Neuronal stem cell (in vitro differentiated cells): ENCODE measurements at places on chromosomes 1 and 21.

DNA sequence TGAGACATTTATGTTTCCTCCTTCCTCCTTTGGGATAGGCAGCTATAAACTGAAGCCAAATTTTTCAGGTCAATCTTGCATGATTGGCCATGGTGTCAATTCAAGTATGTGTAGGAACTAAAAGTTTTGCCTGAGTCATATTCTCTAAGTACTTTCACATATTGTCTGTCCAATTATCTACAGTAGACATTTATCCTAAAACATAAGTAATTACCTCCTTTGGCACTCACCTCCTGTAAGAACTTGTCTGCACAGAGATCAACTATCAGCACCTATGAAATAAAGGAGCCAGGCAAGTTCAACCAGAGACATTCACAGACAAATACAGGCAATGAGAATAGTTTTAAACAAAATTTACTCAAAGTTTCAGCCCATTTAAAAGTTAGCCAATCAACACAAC is 14.2 kb upstream of the BCAS2 start:
- H3K36me3 ChIP-seq: no peaks in the 10 kb centered on the region
- H3K4me1 ChIP-seq: no peaks in the 10 kb centered on the region
- no peak for DNase-seq
- no peak overlapping the region for H3K4me3 ChIP-seq

GRCh38 chr1:119743776-119744597 is 24.7 kb downstream of the HMGCS2 start:
- no peaks in the 10 kb centered on the region for H3K27me3 ChIP-seq
- no peak overlapping the region for H3K27ac ChIP-seq
- peak; percentile 81 for DNase-seq
- peaks cover 19% of the 10 kb centered on the region for H3K4me1 ChIP-seq
- H3K4me3 ChIP-seq: no peak overlapping the region
- H3K36me3 ChIP-seq: peaks cover 50% of the 10 kb centered on the region

DNA sequence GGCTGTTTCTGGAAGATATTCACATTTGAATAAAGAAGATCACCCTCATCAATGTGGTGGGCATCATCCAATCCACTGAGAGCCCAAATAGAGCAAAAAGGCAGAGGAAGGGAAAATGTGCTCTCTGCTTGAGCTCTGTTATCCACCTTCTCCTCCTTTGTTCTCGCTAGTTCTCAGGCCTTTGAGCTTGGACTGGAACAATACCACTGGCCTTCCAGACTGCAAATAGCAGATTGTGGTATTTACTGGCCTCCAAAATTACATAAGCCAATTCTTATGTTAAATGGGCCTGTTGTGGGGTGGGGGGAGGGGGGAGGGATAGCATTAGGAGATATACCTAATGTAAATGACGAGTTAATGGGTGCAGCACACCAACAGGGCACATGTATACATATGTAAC is 219.3 kb downstream of the C1orf94 start:
- H3K4me1 ChIP-seq: no peaks in the 10 kb centered on the region
- peaks cover 4% of the 10 kb centered on the region for H3K27me3 ChIP-seq
- DNase-seq: no peak
- no peak overlapping the region for H3K27ac ChIP-seq
- H3K36me3 ChIP-seq: no peaks in the 10 kb centered on the region

- DNase-seq: no peak
- H3K27me3 ChIP-seq: peaks cover 24% of the 10 kb centered on the region
- H3K27ac ChIP-seq: no peak overlapping the region
- no peak overlapping the region for H3K4me3 ChIP-seq
- H3K4me1 ChIP-seq: no peaks in the 10 kb centered on the region
These were observed 765 bp upstream of the BMP8A start for GRCh38 chr1:39490596-39491145.

DNA sequence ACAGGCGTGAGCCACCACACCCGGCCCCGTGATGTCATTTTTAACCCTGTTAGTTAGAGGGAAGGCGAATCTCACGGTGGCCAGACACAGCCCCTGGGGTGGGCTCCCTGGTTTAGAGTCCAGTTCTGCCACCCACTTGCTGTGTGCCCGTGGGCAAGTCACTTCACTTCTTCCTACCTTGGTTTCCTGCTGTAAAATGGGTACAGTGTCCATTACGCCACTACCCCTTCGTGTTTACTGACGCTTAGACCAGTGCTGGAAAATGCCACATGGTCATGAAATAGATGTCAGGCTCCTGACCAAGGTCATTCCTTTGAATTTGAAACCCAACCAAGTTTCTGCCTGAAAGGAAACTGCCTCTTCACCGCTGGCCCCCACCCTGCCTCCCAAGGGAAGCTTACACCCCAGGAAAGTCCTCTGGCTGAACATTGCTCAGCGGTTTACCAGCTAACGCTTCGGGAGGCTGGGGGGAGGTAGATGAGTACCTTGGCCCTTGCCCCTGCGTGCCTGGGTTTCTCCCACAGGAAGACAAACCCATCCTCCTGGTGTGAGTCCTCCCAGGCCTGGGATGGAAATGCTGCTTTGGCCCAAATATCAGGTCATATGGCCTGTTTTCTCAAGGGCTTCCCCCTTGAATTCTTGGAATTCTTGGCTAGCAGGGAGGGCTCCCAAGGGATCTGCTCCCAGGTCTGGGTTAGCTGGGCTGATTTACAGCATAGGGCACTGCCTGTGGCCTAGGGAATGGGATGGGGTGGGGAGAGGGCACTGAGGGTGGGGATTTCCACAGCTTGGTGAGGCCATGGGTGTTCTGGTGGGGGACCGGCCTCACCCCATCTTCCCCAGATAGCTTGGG is 7.6 kb upstream of the AADACL4 start:
- DNase-seq: no peak
- H3K27ac ChIP-seq: no peak overlapping the region
- H3K27me3 ChIP-seq: no peaks in the 10 kb centered on the region
- no peak overlapping the region for H3K4me3 ChIP-seq

- H3K27me3 ChIP-seq: no peaks in the 10 kb centered on the region
- H3K4me3 ChIP-seq: no peak overlapping the region
- peaks cover 83% of the 10 kb centered on the region for H3K36me3 ChIP-seq
- H3K27ac ChIP-seq: no peak overlapping the region
- no peak for DNase-seq
These were observed 45.4 kb downstream of the SLC45A1 start for GRCh38 chr1:8363186-8363766.

DNA sequence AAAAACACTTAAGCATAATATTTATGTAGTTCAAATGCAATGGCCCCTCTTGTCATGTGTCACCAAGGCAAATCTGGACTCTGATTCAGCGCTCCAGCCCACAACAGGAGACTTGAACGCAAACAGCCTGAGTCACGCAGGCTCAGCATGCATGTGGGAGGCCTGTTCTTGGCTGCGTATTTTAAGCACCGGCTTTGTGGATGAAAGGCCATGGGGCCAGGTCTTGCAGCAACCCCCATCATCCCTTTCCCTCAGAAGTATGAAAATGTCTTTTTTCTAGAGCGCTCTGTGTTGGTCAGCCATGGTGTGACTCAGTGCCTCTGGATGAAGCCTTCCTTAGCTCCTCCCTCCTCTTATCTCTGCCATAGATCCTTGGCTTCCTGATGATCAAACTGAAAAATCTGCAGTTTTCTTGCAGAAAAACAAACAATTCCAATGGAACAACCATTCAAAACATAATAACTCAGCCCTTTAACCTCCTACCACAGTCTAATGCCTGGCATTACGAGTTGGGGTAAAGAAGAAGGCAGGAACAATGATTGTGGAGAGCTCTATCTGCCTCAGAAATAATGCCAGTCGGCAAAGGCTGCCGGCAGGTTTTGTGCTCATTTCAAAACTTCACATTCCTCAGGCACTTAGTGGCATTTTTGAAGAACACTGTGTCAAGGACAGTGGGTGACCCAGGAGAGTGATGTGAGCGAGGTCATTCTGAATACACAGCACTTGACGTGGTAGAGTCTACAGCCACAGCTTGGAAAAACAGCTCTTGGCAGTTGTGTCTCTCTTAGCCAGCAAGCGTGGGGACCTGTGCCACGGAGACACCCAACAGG is 167.5 kb downstream of the CLIC6 start:
- peaks cover 11% of the 10 kb centered on the region for H3K4me1 ChIP-seq
- H3K27me3 ChIP-seq: no peaks in the 10 kb centered on the region
- no peak overlapping the region for H3K4me3 ChIP-seq
- DNase-seq: no peak

DNA sequence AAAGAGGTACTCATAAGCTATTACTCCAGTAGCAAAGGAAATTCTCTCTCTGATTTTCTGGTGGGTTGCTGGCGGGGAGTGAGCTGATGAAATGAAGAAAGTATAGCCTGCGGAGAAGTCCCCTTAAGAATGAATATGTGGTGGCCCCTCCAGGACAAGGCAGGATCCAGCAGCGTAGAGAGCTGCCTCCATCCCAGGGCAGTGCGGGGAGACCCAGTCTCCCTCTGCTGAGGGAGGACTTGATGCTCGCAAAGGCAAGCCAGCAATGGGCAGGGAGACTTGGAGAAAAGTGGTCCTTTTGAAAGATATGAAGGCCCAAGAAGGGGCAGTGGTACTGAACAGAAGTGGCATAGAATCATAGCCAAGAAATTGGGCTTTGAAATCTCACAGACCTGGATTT is 106.0 kb upstream of the SLC44A3 start:
- H3K36me3 ChIP-seq: no peaks in the 10 kb centered on the region
- no peak for DNase-seq
- no peaks in the 10 kb centered on the region for H3K27me3 ChIP-seq
- no peak overlapping the region for H3K4me3 ChIP-seq
